SK-MEL-5 (cell line): ENCODE measurements at places on chromosomes 16 and 17. TPM values are rescaled to one million over a fixed set of nuclear protein-coding genes. Genes with fewer than 3 reads are reported as not detected.

- no peak for DNase-seq
Measured at GRCh38 chr17:1727258-1727789, 2.8 kb downstream of the WDR81 start.

The ITGAX gene
- total RNA-seq = 1.2 and 1.6 TPM in 2 replicates

DNA sequence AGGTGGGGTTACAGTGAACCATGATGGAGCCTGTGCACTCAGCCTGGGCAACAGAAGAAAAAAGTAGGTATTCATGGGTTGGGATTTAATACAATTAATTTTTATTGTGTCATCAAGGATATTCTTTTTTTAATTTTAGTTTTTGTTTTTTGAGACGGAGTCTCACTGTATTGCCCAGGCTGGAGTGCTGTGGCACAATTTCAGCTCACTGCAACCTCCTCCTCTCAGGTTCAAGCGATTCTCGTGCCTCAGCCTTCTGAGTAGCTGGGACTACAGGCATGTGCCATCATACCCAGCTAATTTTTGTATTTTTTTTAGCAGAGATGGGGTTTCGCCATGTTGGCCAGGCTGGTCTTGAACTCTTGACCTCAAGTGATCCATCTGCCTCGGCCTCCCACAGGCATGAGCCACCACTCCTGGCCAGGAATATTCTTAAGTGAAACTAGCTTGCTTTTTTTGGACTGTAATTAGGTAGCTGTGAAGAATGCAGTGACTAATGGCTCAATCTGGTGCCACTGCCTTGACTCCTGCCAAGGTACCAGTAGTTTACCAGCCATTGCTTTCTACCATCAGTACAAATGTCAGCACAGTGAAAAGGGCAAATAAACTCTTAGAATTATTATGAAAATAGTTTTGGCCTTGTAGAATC lies 4.8 kb downstream of the PPM1D start:
- DNase-seq = no peak

GRCh38 chr17:81346090-81346907 lies 49.0 kb upstream of the BAHCC1 start:
- DNase-seq = peak; percentile 99

The ASGR2 gene
- total RNA-seq = not detected in 2 replicates

The ITGA2B gene
- total RNA-seq = 0.43 TPM in 1 of 2 replicates, not detected in the other

DNA sequence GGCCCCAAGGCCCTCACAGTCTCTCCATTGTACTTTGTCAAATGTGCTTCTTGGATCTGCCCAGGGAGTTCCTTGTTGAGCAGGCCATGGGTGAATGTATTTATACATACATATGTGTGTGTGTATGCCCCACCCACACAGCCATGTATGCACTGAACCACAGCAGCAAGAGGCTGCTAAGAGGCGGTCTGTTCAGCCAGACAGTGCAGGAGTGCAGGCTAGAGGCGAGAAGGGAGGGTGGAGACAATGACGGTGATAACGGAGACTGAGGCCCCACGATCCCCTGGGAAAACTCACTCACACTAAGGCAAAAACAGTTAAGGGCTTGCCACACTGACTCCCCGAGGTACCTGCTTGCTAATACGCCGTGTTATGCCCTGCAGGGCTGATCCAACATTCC lies 151.0 kb upstream of the CDC42EP4 start:
- DNase-seq = no peak

The CSNK1D gene
- total RNA-seq = 18.0 and 23.6 TPM in 2 replicates

The KIF2B gene
- total RNA-seq = not detected in 2 replicates

DNA sequence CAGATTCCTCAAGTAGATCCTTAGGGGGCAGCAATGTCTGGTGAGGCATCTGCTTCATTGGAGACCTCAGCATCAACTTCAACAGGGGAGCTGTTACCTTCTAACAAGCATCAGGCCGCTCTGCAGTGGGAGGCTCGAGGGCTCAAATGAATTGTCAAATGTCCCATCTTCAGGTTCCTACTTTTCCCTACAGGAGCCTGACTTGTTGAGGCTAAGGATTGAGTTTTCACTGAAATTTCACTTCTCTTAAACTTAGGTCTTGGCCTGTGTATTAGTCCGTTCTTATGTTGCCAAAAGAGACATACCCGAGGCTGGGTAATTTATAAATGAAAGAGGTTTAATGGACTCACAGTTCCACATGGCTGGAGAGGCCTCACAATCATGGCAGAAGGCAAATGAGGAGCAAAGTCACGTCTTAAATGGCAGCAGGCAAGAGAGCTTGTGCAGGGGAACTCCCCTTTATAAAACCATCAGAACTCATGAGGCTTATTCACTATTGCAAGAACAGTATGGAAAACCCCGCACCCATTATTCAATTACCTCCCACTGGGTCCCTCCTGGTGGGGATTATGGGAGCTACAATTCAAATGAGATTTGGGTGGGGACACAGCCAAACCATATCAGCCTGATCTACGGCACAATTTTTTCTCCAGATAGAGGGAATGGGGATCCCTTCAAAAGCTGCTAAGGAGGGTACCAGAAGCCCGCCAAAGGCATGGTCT lies 5.1 kb upstream of the CD300LD start:
- no peak for DNase-seq

DNA sequence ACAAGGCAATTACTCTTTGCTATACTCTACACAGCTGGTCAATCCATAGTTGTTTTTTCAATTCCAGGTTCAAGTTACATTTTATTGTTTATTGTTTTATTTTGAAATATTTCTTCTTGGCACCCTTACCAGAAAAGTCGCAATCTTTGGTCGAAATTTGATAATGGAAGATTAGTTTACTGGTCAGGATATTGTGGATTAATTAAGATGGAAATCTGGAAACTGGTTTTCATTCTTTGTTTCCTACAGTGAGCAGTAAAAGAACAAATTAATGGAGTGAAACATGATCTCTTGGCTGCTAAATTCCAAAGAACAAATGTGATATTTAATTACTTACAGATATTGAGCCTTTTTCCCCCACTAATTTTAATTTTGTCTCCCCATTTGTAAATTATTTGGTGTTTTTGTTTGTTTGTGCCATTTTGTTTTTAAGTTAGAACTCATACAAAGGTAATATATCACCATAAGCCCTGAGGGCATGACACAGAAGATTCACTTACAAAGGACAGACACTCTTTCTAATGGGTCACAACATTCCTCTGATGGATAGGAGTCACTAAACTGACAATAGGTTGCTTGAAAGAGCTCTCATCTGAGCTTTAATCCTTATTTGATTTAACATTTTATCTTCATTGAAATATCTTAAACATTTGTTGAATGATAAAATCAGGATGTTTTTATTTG lies 700.2 kb downstream of the KCNJ2 start:
- peak; percentile 13 for DNase-seq

GRCh38 chr17:60327134-60327900 lies 64.6 kb downstream of the USP32 start:
- no peak for DNase-seq
